Left forelimb (tissue), 1 donor: ENCODE measurements at places on chromosomes 12 and 14.

DNA sequence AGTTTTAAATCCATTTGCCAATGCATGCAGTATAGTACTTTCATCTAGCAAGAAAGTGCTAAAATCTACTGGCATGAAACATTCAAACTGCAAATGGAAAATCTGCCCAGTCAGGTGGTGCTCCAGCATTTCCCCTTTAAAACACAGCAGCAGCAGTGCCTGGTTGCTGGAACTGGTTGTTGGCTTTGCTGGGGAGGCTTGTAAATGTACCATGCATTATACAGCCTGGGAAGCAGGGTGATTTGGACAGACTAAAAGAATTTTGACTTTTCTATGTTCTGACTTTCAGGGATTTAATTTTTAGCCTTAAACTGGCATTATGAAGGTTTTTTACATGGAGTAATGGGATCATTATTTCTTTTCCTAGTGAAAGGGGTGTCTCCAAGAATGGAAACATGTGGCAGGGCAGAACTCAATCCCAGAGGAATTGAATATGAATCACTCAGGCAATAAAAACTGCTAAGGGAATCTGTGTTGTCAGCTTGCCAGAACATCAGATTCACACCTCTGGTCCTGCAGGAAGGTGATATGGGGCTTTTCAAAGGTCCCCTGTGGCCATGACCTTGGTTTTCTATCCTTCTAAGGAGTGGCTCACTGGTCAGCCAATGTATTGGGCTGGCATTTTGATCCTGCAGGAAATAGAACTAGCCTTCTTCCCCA is 9.0 kb upstream of the PAX9 start:
- no peak for DNase-seq

- no peak for DNase-seq
These were observed 176.9 kb downstream of the PRKCH start for GRCh38 chr14:61498303-61498702.

- no peak for DNase-seq
These were observed 103.9 kb downstream of the AKAP6 start for GRCh38 chr14:32432813-32433538.

DNA sequence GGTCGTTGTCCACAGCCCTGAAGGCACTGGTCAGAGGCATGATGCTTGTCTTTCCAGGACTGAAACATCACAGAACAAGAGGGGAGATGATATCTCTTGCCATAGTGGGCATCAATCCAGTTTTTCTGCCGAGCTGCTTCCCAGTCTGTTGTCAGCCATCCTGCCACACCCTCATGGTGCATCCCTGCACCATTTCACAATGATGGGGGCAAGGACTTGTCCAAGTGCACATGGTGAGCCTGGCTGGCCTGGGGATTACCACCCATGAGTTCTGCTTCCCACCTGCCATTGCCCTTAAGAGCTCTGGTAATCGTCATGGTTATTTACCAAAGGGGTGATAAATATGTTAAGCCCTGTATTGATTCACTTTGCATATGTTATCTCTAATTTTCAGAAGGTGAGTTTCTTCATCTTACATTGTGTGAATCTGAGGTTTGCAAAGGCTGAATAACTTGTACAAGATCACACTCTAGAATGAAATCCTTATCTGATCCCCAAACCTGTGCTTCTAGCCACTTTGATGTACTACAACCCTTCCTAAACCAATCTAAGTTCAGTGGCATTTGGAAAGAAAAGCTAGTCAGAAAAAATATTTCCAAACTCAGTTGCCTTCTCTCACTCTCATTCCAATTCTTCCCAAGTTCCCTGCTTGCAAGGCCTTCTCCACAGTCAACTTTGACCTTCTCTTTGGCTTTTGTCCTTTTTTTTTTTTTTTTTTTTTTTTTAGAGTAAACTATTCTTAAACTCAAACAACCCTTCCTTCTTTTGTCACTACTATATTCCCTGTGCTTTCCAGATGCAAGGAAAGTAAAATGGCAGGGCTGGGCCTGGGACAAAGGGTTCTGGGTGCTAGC is 2.3 kb downstream of the AVIL start:
- no peak for DNase-seq

DNA sequence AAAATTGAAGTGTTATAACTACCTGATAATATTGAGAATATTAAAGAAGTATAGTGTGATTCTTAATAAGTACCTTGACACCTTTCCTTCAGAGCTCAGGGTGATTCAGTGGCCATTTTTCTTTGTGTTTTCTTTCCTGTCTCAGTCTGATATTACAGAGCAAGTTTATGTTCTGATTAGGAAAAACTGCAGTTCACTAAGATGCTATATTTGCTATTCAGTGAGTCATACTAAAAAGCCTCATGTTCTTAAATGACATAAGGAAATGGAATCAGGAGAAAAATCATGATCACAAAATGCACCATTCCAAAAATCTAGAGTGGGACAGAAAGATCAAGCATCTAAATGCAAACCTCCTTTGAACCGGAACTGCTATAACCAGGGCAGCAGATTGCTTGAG is 390.6 kb upstream of the ATP2B1 start:
- no peak for DNase-seq

GRCh38 chr12:120150919-120151525 is 34.5 kb upstream of the RAB35 start:
- DNase-seq, result no peak

- DNase-seq, result no peak
These were observed 53.2 kb downstream of the AMN start for GRCh38 chr14:102975662-102976061.

- DNase-seq, result no peak
These were observed 191.5 kb upstream of the C14orf180 start for GRCh38 chr14:104388011-104388521.

GRCh38 chr12:16323638-16324037 is 23.8 kb upstream of the MGST1 start:
- DNase-seq, result no peak

DNA sequence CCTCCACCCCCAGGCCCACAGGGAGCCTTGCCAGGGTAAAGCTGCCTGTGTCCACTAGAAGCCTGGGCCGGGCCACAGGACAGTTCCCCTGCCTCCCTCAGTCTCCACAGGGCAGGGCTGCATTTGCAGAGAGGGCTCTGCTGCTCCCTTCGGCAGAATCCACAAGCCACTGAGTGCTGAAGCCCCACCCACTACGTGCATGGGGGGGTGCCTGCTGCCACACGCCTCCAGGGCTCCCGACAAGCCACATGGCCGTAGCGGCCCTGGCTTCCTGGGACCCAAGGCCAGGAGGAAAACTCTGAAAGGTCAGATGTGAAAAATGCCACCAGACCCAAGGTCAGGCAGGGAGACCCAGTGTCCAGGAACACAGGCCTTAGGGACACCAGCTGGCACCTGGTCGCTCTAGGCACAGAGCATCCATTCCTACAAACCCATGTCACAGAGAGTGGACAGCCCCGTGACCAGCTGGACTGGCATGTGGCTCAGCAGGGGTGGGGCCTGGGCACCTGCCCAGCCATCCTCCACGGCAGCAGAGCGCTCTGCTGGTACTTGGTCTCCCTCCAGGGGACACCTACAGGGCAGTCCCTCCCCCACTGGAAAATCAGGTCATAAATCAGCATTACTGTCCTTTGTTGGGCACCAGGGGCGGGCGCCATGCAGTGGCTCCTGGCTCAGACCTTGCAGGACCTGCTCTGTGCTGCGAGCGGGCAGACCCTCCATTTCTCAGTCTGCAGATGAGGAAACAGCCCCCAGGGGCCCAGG is 42.9 kb downstream of the CCDC85C start:
- DNase-seq, result no peak

- DNase-seq, result no peak
These were observed 417.7 kb upstream of the ATXN7L3B start for GRCh38 chr12:74119811-74120362.

GRCh38 chr12:53483225-53483978 is 15.9 kb downstream of the MAP3K12 start:
- no peak for DNase-seq

GRCh38 chr12:101685092-101685491 is 12.3 kb upstream of the CHPT1 start:
- DNase-seq, result no peak

DNA sequence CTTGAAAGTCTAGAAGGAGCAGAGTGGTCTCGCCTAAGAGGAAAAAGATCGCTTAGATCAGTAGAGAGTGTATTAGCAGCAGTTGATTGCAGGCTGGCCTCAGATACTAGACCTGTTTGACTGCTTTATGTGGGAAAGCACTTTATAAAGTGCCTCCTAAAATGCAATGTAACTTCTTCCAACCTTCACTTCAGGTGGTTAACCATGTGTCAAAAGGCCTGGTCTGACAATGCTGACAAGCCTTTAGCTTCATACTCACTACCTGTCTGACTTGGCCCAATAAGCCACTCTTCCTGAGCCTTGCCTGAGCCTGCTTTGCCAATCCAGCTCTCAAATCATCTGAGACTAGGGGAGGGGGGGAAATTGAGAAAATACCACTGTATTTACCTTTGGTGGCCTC is 14.6 kb downstream of the MGAT4C start:
- no peak for DNase-seq

GRCh38 chr12:51183816-51184215 is 10.9 kb upstream of the TFCP2 start:
- peak; percentile 76 for DNase-seq

DNA sequence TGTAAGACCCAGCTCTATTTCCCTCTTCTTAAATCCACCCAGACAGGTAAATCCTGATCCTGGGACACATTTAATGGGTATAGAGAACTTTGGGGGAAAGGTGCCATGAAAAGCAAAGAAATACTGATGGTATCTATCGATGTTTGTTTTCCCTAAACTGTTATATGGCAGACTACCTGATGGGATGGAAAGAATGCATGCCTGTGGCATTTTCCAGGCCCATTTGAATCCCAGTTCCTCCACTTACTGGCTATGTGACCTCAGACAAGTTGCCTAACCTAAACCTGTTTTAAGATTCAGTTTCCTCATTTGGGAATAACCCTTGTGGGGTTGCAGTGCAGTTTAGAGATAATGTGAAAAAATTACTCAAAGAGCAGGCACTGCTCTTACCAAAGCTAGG is 404.5 kb downstream of the FUT8 start:
- no peak for DNase-seq

- no peak for DNase-seq
These were observed 23.6 kb downstream of the ABCB9 start for GRCh38 chr12:122942637-122943036.

DNA sequence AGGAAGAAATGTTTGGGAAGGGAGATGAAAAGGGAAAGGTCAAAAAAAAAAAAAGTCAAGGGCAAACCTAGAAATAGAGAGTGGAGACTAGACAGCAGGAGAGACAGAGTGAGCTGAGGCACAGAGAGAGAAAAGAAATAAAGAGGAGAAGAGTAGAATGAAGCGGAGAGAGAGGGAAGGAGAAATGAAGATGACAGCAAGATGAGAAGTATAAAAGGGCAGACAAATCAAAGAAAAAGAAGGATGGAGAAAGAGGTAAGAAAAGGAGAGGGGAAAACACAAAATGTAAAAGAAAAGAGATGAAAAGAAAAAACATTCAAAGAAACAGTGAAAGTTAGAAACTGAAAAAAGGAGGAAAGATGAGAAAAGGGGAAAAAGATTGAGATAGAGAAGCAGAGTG is 53.0 kb downstream of the TC2N start:
- no peak for DNase-seq

GRCh38 chr14:68479247-68479646 is 313.6 kb downstream of the ZFP36L1 start:
- DNase-seq, result no peak

DNA sequence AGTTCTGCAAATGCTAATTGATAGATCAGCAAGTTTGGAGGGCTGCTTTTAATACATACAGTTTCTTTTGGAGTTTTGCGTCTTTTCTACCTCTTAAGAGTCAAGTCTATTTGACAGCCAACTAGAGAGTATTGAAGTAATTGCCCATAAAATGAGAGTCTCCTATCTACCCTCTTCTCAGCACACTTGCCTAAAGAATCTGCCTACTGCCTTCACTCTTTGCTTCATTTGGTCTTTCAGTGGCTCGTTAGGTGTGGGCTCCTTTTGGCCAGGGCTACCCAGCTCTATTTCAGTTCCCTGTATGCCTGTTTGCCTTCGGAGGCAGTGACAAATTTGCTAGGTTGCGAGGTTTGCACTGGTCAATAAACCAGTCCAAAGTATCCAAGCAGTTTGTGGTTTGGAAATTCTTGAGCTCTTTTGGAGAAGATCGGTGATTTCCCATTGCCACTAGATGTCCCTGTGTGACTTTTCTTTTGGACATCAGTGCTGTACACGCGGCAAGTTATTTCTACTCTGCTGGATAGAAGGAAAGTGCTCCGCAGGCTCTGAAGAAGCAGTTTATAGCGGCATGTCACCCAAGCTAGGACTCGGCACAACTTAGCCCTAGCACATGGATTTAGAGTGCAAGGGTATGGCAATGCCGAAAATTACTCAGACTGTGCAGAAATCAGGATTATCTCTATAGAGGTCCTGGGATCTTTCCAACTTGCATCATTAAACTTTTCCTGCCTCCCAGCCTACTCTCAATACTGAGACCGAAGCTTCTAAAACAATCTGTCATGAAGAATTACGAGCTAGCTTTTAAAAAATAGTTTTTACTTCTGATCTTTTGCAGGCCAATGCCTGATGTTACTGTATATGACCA is 38.6 kb downstream of the MGST1 start:
- DNase-seq, result no peak

DNA sequence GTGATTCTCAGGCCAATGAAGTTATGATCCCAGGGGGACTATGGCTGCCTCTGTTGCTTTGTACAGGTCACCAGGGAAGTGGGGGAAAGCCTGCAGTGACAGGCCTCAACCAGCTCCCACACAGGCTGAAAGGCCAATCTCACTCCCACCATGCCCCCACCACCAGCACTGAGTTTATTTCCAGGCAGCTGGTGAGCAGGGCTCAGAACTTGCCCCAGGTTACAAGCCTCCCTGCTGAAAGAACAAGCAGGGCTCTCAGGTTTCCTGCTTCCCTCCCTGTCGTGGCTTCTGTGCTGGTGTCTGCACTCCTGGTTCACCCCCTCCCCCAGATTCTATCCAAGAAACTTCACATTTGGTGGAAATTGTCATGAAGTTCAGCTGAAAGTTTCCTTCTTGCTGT is 260.3 kb downstream of the CCDC59 start:
- DNase-seq, result no peak

DNA sequence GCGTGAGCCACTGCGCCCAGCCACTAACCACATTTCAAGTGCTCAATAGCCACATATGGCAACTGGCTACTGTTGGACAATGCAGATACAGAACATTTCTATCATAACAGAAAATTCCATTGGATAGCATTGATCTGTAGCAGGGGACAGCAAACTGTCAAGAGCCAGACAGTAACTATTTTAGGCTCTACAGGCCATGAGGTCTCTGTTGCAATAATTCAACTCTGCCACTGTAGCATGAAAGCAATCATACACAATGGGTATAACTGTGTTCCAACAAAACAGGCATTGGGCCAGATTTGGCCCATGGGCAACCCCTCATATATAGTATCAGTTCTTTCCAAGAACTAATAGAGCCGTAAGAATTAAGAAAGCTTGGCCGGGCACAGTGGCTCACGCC is 8.0 kb downstream of the CSRNP2 start:
- no peak for DNase-seq

GRCh38 chr12:127930122-127930521 is 336.8 kb upstream of the TMEM132C start:
- DNase-seq, result no peak

DNA sequence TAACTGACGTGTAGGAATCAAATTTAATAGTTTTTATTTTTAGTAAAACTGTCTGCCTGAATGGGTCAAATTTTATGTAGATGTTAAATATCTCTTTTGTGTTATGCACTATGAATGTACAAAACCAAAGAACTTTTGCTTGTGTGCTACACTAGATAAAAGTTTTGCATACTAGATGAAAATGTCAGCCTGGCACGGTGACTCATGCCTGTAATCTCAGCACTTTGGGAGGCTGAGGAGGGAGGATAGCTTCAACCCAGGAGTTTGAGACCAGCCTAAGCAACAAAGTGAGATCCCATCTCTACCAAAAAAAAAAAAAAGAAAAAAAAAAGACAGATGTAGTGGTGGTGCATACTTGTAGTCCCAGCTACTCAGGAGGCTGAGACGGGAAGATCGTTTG is 11.1 kb downstream of the AEBP2 start:
- DNase-seq, result no peak
